ENCODE measurements at places on chromosomes 7 and 10.
A peak's percentile ranks its signal among the peaks of the same experiment; 100 is the strongest.

DNA sequence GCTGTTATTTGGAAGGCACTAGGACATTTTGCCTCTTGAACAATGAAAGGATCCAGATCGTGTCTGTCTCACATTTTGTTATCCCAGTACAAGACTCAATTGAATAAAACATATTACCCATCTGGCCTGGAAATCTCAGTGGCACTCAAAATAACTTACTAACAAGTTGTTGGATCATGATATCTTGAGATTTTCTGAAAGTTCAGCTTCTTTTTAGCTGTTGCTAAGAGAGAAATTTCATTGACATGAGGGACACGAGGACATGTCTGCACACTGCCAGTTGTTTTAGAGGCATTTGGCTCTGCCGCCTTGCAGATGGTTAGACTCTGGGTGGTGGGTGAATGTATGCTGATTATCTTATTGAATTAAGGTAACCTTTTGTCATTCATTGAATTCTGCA lies 41.0 kb downstream of the KAT6B start:
- DNase-seq = no peak

DNA sequence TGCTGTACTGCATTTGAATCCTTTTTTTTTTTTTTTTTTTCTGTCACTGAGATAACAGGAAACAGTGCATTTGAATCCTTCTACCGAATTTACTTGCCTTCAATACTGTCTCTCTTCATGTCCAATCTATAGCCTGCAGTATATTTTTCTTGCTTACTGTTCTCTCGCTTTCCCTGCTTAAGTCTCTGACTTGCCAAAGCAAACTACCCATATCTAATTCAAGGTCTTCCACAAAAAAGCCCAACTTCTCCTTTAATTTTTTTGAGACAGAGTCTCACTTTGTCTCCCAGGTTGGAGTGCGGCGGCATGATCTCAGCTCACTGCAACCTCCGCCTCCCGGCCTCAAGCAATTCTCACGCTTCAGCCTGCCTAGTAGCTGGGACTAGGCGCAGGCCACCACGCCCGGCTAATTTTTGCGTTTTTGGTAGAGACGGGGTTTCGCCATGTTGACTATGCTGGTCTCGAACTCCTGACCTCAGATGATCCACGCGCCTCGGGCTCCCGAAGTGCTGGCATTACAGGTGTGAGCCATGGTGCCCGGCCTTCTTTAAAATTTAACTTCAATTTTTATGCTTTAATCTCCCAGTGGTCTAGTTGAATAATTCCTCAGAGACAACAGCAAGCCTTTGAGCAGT lies 882 bp downstream of the PDCD11 start:
- DNase-seq = no peak

GRCh38 chr7:218316-218715 lies 25.9 kb downstream of the FAM20C start:
- no peak for DNase-seq

GRCh38 chr7:25260862-25261494 lies 32.7 kb upstream of the NPVF start:
- no peak for DNase-seq

DNA sequence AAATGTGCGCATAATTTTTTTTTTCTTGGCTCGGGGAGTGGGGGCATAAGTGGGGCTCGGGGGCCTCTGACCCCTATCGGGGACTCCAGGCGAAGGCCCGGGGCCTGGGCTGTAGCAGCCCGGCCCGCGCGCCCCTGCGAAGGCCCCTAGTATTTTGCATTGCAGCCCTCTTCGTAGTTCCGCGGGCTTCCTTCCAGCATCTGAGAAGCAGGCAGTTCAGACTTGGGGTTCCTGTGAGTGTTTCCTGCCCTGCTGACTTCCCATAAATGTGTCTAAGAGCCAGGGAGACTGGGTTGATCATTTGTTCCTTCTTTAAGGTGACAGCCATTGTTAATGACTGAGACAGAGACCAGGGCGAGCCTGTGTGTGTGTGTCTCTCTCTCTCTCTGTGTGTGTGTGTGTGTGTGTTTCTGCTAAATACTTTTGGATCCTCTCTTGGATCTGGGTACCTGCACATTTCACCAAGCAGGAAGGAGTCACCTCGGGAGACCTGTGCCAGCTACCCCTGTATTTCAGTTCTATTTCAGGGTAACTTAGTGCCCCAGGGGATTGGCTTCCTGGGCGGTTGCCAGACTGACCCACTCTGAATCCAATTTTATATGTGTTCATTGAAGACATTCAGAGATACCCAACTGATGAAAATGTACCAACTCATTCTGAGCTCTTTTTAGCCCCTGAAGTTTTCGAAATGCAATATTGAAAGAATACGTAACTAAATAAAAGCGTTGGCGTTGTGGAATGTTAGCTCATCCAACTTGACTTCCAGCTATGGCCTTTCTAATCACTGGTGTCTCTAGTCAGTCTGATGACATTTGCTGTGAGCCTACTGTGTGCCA lies 805 bp downstream of the MSRB2 start:
- no peak for DNase-seq

GRCh38 chr7:91243591-91244301 lies 20.5 kb upstream of the FZD1 start:
- DNase-seq = no peak

DNA sequence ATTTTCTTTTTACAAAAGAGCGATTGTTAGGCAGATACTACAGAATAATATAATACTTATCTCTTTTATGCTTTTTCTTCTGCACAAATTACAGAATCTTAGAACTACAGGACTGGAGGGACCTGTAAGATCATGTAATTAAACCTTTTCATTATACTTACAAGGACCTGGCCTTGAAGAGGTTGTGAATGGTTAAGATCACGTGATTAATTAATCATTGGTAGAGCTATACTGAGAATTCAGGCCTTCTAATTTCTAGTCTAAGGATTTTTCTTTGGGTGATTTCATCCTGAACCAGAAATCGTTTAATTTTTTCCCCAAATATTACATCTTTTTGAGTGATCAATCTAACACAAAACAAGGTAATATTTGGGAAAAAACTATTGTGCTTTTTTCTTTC lies 163.8 kb upstream of the SLC26A5 start:
- no peak for DNase-seq

- no peak for DNase-seq
These were observed 20.5 kb downstream of the TLL2 start for GRCh38 chr10:96493254-96493653.

DNA sequence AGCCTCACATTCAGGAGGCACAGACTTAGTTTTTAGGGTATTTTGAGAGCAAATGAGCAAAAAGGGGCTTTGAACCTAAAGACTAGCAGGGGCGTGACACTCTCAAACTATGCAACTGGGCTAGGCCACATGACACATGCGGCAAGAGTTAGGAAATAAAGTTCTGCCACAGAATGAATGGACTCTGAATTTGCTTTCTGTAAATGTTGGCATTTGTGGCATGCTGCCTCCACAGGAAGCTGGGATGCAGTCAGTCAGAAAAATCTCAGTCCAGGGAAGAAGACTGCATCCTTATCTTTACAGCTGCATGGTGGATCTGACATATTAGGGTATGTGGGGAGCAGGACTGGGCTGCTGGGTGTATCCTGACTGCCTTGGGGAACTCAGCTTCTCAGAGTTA lies 181.0 kb downstream of the COBL start:
- no peak for DNase-seq

DNA sequence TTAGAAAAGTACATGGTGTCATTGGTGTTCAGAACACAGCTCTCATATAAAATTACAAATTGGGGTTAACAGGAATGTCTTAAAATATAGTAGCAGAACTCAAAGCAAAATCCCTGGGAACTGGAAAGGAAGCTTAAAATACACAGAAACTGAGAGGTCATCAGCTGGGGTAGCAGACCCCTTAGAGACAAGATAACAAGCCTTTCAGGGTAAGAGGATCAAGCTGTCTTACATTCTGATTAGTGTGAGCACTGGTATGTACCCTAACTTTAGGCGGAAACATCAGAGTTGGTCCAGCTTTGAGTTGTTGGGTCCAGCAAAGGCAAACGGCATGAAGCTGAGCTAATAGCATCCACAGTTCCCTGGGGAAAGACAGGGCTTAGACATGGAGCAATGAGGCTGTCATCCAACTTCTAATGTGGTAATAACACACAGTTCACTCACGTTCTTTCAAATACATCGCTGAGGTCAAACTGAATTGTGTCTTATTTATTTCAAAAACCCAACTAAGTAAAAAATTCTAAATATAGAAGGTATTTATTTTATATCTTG lies 32.6 kb downstream of the ARHGAP21 start:
- DNase-seq = no peak

DNA sequence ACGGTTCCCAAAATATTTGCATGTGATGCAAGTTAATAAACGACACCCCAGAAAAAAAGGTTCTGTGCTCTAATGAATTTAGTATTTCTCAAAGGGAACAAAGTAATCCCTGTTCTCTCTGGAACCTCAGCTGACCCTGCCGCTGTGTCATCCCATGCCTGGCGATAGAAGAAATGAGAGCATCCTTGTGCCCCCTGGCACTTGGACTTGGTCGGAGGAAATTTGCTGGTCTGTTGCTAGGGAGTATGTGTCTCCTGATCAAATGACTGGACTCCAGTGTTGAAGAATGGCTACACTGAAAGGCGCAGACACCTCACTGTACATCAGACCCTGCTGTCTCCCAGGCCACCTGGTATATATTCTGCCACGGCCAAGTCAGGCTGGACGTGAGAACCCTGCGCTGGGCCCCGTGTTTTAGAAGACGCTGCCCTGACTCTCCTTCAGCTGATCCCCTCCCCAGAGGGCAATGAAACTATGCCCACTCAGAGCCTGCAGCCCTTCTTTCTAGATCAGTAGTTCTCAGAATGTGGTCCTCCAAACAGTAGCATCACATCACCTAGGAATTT lies 67.2 kb downstream of the THNSL1 start:
- no peak for DNase-seq

- DNase-seq = no peak
These were observed 223.7 kb downstream of the MTERF1 start for GRCh38 chr7:91656541-91657482.

DNA sequence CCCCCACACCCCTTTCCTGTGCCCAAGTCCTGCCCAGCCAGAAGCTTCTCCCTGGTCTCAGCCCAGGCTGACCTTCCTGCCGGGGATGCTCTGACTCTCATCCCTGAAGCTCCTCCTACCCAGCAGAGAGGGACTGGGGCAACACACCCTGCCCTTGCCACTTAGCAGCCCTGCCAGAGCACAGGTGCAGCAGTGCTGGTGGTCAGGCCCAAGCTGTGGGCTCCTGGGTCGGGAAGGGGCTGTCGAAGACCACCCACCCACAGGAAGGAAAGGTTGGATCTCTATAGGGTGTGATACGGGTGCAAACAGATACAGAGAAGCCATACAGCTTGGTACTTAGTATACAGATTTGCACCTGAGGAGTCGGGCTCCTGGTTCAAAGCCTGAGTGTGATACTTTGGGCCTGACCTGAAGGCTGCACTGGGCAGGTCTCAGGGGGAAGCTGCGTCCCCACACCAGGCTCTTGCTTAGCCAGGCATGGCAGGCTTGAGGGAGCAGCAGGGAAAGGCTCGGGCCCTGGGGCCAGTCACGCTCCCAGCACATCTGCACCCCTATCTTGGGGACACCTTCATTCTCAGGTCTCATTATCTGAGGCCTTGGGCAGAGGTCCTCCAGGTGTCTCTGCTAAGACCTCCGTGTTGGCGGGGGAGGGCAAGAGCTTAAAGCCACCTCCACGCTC lies 47.3 kb downstream of the TCERG1L start:
- DNase-seq = no peak

DNA sequence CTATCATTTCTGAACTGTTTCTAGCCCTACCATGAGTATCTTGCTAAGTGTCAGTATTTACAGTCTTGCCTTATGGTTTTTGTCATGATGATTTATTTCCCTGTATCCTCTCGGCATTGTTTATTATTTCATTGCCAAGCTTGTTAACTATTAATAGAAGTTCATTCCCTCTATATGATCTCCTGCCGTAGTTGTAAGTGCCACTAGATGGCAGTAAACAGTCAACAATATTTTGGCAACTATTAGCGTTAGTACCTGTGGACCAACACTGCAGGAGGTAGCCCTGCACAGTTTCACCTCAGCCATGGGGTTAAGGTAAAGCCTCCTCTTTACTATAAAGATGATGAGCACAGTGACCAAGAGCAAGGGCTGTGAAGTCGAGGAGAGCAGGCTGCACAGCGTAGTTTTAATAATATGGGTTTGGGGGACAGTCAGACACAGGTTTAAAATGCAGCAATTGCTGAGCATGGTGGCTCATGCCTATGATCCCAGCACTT lies 26.1 kb upstream of the CCNJ start:
- DNase-seq = peak; percentile 31

Data from stimulated activated CD4-positive, alpha-beta T cell treated with anti-CD3 and anti-CD28 coated beads, Interleukin-2, amount 100 ng/mL, for 4 hours (primary cell).